AG09319 (cell line): ENCODE measurements at places on chromosomes 1 and 21.

DNA sequence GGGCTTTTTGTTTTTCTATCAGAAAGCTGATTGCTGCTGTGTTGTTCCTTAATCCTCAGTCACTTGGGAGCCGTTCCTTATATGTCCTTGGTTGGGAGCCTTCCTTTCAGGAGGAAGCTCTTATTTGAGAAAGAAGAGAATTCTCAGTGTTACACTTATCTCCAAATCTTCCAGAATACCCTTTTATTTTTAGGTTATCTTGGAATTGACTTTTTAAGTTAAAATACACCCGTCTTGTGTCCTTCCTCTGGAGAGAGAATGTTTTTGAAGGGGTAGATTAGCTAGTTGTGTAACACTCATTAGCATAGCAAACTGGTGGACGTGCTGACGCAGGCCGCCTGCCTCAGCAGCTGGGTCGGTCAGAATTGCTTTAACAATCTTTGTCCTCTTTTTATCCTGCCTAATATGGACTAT, 42.1 kb downstream of the LRRC8B start:
- no peak for DNase-seq

- DNase-seq, result no peak
These were observed 315.4 kb downstream of the SPATA17 start for GRCh38 chr1:217946511-217946910.

- DNase-seq, result no peak
These were observed 967.8 kb upstream of the NCAM2 start for GRCh38 chr21:20030390-20030789.

GRCh38 chr1:159866905-159867663, 4.6 kb upstream of the VSIG8 start:
- DNase-seq, result no peak

GRCh38 chr1:24386241-24386640, 27.3 kb downstream of the STPG1 start:
- no peak for DNase-seq

- DNase-seq, result no peak
These were observed 522 bp downstream of the RC3H1 start for GRCh38 chr1:174021591-174022079.

DNA sequence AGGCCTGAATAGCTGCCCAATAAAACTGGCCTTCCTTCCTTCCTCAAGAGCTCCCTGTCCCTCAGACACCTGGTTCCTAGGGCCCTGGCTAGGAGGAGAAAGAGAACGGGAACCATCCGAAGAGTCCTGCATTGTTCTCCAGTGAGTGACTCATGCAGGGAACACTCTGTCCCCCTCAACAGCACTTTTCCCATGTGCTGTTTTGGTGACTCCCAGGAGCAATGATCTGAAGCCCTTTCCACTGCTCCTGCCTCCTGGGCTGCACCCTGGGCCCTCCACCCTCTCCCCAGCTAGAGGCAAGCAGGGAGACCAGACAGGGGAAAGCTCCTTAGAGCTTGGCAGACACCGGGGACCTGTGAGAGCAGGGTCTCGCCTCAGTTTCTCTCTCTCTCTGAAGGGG, 18.9 kb downstream of the TNNT2 start:
- DNase-seq, result no peak

DNA sequence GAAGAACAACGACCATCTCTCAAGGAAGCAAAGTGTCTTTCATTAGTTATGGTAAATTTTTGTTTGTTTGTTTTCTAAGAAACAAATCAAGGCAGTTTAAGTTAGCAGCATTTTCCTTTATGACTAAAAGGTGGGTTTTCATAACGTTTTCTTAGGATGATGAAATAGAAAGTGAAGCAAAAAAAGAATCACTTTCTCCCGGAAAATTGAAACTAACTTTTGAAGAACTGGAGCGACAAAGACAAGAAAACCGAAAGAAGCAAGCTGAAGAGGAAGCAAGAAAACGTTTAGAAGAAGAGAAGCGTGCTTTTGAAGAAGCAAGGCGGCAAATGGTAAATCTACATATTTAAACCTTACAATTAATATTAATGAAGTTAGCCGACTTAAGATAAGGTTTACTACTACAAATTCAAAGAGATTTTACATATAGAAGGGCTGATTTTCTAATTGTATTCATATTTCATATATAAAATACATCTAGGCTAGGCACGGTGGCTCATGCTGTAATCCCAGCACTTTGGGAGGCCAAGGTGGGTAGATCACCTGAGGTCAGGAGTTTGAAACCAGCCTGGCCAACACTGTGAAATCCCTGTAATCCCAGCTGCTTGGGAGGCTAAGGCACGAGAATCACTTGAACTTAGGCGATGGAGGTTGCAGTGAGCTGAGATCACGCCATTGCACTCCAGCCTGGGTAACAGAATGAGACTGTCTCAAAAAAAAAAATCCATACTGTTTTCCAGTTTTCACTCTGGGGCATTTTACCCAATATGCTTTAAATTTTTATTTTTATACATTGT, 38.3 kb downstream of the NEXN start:
- DNase-seq, result no peak

- peak; percentile 47 for DNase-seq
These were observed 589.4 kb downstream of the PLPP3 start for GRCh38 chr1:55990007-55990406.

DNA sequence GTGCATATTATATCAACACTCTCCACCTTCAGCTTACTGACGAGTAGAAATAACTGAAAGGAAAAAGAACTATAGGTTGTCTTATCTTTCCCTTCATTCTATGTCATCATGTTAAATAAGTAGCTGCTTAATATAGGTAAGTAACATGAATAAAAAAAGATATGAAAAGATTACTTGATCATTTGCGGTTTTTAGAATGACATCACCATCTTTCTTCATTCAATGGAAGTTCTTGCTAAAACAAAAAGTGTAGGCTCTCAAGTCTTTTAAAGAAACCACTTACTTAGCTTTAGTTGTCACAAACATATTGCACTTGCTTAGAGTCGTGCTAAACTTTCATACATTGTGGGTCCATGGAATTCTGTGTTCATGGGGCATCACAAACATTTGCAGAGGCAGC, 331.1 kb upstream of the DEPDC1 start:
- no peak for DNase-seq

DNA sequence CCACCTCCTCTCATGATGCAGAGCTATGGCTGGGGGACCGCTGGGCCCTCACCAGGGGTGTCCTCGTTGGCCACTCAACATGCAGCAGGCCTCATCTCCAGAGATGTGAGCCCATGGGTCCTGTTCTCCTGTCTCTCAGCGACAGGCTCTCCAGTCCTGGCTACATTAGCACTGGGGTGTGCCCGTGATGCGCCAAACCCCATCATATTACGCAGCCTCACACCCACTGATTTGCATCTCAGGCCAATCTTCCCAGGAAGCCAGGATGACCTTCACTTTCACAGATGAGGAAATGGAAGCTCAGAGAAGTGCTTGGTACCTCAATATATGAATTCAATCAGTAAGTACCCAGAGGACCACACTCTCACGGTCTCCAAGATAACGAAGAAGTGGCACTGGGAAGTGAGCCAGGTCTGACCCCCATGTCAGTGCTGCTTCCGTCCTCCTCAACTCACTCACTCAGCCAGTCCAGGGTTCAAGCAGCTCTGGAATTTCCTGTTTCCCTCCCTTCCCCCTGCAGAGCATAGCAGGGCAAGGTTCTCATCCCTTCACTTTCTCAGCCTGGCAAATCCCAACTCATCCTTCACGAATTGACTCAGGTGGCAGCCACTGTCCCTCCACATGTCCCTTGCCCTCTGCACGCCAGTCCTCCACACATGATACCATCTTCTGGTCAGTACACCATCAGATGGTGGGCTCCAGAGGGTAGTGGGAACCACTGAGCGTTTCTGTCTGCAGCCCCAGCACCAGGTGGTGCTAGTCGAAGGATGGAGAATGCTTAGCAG, 28.9 kb upstream of the EVA1B start:
- DNase-seq, result no peak

GRCh38 chr1:90370686-90371447, 346.2 kb downstream of the BARHL2 start:
- no peak for DNase-seq

DNA sequence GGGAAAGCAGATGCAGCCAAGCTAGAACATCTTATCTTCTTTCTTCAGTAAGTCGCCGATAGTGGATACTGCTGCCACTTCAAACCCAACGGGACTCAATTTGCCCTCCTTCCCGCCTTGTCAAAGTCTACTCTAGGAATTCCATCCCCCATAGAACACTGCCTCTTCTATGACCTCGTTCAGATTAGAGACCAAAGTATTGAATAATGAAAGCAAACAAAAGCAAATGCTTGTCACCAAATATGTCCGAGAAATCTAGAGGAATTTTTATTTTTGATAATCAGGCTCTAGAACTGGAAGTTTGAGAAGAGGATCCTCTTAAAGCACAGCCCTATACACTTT, 853 bp upstream of the RRAGC start:
- no peak for DNase-seq

- DNase-seq, result no peak
These were observed 160.9 kb downstream of the GABPA start for GRCh38 chr21:25895565-25896205.

DNA sequence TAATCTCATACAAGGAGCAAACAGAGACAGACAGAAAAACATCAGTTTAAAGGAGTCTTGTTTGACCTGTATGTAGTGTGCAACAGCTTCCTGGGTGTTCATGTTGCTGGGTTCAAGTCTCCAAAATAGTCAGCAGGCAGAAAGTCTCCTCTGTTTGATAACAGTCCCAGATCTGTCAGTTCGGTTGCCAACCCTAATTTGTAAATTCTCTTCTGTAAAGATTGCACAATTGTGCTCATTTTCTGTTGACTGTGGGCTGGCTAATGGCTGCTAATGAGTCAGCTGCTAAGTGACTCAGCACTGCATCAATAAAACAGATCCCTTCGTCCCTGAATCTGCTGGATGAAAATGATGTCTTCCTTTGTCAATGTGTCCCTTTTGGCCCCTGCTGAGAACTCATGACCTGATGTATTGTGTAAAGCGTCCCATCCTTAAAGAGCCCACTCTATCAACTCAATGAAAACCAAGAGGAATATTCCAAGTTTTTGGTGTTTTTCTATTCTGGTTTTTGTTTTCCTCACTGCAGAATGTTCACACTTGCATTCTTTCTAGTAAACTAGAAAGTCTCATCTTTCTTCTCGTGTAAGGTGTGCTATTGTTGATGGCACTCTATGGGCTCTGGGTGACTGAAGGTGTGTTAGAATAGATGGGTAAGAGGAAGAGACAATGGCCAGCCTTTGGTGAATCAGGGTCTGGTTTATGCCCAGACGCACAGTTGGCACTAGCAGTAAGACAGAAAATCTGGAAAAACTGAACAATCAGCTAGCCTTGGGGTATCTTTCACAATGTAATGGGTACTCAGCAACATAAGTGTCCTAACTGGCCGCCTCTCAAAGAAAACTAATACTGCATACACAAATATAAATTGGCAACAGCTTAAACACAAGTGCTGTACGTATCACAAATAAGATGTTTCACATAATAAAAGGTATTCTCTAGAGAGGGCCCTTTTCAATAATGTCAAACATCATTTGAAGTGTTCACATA, 75.1 kb upstream of the SIPA1L2 start:
- DNase-seq, result peak; percentile 51
